ENCODE measurements at places on chromosomes 7 and 10.

DNA sequence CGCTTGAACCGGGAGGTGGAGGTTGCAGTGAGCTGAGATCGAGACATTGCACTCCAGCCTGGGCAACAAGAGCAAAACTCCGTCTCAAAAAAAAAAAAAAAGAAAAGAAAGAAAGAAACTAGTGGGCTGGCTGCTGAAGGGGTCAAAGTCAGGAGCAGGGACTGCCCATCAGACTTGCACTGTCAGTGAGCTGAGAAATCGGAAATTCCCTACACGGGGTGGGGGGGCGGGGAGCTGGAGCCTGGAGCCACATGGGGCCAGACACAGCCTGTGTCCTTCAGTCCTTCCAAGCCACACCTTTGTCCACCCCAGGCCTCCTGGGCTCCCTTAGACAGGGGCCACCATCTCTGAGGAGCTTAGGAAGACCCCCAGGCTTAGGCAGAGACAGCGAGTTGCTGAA is 34.5 kb downstream of the SRRM3 start:
- DNase-seq = no peak

- DNase-seq = no peak
Observed at GRCh38 chr10:120466006-120466405, 9.0 kb downstream of the PLPP4 start.

DNA sequence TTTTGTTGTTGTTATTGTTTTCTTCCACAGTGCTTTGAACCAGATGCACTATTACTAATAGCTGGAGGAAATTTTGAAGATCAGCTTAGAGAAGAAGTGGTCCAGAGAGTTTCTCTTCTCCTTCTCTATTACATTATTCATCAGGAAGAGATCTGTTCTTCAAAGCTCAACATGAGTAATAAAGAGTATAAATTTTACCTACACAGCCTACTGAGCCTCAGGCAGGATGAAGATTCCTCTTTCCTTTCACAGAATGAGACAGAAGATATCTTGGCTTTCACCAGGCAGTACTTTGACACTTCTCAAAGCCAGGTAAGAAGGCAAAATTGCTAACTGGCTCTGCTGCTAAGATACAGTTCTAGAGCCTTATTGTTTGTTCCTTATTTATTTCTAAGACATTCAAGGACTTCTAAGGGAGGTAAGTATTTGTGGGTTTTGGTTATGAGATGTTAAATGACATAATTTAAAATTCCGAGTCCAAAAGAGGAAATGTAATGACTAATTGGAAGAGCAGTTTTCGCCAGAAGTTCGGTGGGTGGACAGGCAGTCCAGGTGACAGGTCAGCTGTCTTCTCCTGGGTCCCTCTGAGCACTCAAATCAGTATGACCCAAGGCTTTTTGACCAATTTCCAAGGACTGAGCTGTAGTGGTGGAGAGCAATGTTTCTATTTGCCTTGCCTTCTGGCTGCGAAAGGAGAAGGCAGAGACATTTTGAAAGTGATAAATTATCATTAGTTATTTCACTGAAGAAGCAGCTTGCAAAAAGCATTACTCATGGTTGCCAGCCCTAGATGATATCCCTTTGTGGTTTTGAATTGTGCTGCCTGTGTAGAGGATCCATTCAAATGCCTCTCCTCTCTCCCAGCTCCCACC is 10.1 kb downstream of the SLC39A12 start:
- no peak for DNase-seq

- DNase-seq = no peak
Observed at GRCh38 chr7:952548-953441, 1.7 kb downstream of the ADAP1 start.

DNA sequence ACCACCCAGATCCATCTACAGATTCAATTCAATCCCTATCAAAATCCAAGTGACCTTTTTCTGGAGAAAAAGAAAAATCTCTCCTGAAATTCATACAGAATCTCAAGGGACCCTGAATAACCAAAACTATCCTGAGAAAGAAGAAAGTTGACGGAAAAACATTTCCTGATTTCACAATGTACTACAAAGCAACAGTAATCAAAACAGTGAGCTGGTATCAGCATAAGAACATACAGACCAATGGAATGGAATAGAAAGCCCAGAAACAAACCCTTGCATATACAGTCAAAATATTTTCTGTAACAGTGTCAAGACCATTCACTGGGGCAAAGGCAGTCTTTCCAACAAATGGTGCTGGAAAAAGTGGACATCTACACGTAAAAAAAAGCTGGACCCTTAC is 89.9 kb downstream of the JMJD1C start:
- no peak for DNase-seq

GRCh38 chr7:96870185-96870584 is 135.2 kb upstream of the DLX6 start:
- no peak for DNase-seq
